Nucleus accumbens (tissue), 56 donors: ENCODE measurements at places on chromosomes 3 and 15.

DNA sequence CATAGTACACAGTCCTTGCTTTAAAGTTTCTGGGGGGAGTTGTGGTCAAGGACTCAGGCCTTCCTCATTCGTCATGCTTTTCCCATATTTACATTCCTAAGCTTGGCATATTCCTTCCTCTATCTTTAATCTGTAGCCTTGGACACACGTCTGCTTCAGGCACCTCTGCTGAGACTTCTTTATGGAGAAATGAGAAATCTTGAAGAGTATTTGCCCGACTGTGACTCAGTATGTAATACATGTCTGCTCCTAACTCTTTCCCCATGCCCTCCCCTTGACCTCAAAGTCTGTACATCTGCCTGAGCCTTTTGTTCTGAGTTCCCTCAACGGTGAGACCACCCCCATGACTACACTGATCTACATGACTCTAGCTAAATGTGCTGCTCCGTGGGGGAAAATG, 246.1 kb downstream of the SI start:
- no peak for DNase-seq

DNA sequence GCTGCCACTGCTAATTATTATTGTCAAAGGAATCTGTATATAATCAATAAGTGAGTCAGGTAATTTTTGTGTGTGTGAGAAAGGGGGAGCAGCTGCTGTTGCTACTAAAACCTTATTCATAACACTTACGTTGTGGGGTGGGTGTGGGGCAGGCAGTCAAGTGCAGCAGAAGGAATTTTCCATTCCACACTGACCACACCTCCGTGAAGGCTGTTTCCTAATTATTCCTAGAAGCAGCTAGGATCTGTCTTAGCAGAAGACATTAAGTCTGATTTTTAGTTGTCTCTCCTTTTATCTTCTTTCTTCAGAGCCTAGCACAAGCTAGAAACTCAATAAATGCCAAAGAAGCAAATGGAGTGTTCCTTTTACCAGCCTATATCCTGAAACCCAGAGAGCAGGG, 4.0 kb upstream of the U2SURP start:
- no peak for DNase-seq

- DNase-seq = no peak
Observed at GRCh38 chr3:160601288-160601687, 35.9 kb upstream of the KPNA4 start.

GRCh38 chr3:119589102-119589773, 8.4 kb upstream of the PLA1A start:
- no peak for DNase-seq

DNA sequence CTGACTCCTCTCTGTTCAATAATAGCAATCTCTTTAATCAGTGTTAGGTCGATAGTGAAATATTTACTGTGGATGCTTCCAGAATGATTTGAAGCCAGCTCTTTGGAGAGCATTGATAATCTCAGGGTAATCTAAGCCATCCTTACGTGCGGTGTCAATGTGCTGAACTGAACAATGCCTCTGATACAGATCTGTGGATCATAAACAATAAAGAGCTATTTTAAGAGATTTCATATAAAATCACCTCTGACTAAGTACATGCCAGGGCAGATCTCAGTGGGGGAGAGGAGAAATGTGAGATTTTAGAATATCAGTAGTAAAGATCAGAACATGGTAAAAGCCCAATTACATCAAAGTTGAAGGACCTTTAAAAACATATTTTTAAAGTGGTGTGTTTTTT, 319.3 kb upstream of the GBE1 start:
- DNase-seq = no peak

DNA sequence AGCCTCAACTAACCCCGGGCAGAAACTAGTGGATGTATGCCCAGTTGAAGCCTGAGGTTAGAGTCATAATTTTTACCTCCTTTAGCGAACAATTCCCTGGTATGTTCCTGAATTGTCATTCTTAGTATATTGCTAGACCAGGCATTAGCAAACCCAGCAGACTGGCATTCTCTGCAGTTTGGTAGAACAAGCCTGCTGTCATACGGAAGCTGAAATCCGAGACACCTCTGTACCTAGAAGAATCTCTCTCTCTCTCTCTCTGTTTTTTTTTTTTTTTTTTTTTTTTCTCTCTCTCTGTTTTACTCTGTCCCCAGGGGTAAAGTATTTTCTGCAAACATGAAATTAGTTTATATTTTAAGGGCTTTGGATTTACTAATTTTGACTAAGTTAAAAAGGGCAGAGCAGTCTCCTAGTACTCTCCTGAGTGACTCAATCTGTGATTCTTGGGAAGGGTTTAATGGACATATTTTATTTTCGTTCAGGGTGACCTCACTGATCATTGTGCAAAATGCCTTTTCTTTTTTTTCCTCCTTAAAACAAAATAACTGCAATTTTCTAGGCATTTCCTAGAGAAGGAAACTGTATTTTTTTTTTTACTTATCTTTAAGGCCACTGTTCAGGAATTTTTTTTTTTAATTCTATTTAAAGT, 133.6 kb upstream of the ICE2 start:
- no peak for DNase-seq

DNA sequence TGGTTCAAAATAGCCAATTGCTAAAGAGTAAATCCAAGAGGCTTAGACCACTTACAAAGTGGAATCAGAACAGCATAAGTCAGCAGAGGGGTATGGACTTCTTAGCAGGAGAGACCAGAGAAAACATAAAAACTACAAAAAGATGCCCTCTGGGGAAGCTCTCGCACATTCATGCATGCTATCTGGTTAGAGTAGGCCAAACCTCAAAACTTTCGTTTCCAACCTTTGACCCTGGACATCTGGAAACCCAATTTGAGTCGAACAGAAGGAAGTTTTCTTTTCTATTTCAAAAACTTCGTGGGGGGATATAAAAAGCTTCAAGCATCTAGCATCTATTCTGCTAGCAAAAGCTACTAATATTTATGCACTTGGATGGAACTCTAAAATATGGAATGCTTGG, 523.9 kb upstream of the AGTR1 start:
- DNase-seq = no peak

GRCh38 chr15:79412429-79412828, 19.7 kb upstream of the MINAR1 start:
- no peak for DNase-seq

GRCh38 chr3:17111586-17111985, 226.8 kb downstream of the PLCL2 start:
- no peak for DNase-seq

GRCh38 chr15:99844150-99844549, 110.9 kb upstream of the LYSMD4 start:
- no peak for DNase-seq

- peak; percentile 63 for DNase-seq
Observed at GRCh38 chr3:4720316-4721075, 227.3 kb downstream of the ITPR1 start.

DNA sequence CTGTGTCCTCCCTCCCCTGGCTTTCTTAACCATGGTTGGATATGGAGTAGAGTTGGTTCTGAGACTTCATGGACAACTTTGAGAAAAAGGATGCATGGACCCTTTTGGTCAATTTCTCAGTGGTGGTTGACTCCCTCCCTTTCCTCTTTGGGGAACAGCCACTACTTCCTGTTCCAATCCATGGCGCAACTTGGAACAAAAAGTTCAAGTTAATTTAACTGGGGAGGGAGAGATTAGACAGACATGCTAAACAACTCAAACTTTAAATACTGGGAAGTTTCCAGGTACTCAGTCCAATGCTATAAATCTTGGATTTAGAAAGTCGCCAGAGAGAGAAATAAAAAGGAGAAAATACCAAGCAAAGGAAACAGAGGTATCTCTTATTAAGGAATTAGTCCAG, 202.2 kb downstream of the PDZRN3 start:
- no peak for DNase-seq

- no peak for DNase-seq
Observed at GRCh38 chr15:95352631-95353187, 977.8 kb upstream of the NR2F2 start.

GRCh38 chr3:13507570-13508339, 27.6 kb downstream of the HDAC11 start:
- peak; percentile 53 for DNase-seq

DNA sequence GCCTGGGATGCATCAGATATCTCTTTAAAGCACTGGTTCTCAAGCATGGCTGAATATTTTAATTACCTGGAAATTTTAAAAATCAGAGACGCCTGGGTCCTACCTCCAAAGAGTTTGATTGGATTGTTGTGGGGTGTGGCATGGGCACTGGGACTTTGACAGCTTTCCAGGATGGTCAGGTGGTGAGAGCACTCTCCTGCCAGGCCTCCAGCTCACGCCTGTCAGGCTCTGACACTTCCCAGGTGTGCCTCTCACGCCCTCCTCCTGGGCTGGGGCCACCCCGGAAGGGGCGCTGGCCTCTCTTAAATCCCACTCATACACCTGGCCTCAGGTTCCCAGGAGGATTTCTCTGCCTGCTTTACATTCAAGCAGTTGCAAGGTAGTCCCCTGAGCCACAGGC, 48.5 kb downstream of the AMOTL2 start:
- DNase-seq = no peak

DNA sequence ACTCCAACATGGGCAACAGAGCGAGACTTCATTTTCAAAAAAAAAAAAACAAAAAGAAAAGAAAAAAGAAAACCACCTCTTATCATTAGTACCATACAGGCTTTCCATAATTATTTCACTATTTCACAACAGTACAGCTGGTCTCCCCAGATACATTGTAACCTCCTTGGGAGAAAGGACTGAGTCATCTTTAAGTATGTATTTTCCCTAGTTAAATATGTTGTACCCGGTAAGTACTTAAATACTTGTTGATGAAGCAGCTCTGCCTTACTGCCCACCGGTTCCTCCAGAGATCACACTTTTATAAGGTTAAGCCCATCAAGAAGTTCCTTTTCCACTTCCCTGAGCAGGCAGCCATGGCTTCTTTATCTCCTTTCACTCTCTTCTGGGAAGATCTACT, 789.5 kb upstream of the CFAP20DC start:
- DNase-seq = no peak

GRCh38 chr3:157117875-157118654, 41.9 kb downstream of the CCNL1 start:
- no peak for DNase-seq

DNA sequence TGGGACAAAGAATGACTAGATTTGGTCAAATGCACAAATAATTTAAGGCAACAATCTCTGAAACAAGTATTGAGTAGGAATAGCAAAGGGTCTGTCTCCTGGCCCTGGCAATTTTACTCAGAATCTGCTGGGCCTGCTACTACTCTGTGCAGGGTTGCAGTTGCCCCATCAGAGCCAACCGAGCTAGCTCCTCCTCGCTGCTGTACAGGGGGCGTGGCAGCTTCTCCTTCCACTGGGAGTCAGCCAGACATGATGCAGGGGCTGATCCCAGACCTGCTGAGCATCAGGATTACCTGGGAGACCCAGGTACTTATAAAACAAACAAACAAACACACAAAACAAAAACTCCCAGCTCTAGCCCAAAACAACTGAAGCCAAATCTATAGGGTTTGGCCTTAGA, 30.5 kb upstream of the PXYLP1 start:
- no peak for DNase-seq

DNA sequence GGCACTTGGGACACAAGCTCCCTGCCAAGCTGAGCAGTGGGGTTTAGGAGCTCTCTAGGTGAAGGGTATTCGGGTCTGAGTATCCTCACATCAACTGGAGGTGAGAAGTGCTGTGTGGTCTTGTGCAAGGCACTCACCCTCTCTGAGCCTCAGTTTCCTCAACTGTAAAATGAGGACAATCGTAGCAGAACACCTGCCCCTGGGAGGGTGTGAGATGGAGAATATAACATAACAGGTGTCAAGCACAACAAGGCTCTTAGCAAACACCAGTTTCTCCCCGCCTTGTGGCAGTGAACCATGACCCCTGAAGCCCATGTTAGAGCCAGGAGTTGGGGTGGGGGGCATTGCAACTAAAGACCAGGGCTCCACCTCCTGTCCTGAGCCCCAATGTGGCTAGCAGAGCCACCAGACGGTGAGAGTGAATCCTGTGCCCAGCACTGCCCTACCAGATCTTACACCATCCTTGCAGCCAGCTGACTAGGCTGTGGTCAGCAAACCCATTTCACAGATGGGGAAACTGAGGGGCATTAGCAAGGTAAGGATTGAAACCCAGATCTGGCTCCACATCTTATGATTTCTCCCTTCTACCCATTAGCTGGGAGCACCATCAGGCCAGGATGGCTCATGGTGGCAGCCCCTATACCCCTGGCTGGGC, 2.6 kb upstream of the PLXND1 start:
- no peak for DNase-seq

DNA sequence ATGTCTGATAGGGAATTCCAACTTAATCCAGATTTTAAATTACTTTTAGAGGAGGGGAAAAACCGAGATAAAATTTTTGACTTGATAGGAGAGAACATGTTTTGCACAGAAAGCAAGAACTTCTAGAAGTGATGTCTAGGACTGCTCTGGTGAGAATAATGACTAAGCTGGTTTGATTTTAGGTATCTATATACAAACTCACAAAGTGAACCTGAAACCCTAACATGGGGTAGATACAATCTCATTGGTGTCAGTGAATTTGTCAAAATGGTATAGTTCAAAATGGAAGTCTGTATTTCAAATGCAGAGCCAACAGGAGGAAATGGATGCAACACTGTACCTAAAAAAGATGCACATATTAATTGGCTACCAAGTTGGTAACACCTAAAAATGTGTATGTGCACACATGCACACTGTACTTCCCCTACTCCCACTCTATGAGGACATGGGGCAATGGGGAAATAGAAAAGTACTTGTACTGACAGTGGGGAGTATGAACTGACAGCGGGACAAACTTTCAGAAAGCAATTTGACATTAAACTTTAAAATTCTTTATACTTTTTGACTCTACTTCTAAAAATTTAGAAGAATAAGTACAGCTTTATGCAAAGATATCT, 53.0 kb downstream of the NR1I2 start:
- DNase-seq = no peak

- no peak for DNase-seq
Observed at GRCh38 chr3:129218742-129219141, 30.7 kb upstream of the COPG1 start.

- DNase-seq = no peak
Observed at GRCh38 chr3:153397794-153398193, 235.8 kb downstream of the RAP2B start.

- DNase-seq = no peak
Observed at GRCh38 chr3:186414735-186415419, 52.8 kb upstream of the DGKG start.

DNA sequence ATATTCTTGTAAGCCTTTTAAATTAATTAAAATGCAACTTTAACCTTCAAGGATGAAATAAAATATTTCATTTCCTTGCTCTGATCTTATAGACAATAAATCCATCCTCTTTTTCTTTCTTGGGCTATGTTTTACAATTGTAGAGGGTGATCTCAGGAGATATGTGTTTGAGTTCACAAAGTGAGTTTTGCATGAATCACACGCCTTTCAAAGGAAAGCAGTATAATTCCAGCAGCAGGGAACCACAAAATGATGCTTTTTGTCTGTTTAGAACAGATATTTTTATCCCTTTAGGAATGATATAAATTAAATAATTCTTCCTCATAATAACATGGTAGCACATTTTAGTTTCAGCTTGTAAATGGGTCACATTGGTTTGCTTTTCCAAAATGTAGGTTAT, 191.2 kb downstream of the SEMA6D start:
- DNase-seq = no peak

GRCh38 chr15:90642464-90643300, 74.5 kb upstream of the BLM start:
- no peak for DNase-seq
